ENCODE measurements at places on chromosomes 11 and 22. TPM values are rescaled to one million over a fixed set of nuclear protein-coding genes. Genes with fewer than 3 reads are reported as not detected.

MTMR3 gene
- total RNA-seq, result 45.9 TPM

CD6 gene
- total RNA-seq, result 0.86 TPM

DDX17 gene
- 215 TPM for total RNA-seq

MYO7A gene
- 3.0 TPM for total RNA-seq

ROBO4 gene
- total RNA-seq, result 15.9 TPM

C22orf42 gene
- not detected for total RNA-seq

IZUMO1R gene
- not detected for total RNA-seq

LINC01488 gene
- total RNA-seq, result 0.19 TPM

DNA sequence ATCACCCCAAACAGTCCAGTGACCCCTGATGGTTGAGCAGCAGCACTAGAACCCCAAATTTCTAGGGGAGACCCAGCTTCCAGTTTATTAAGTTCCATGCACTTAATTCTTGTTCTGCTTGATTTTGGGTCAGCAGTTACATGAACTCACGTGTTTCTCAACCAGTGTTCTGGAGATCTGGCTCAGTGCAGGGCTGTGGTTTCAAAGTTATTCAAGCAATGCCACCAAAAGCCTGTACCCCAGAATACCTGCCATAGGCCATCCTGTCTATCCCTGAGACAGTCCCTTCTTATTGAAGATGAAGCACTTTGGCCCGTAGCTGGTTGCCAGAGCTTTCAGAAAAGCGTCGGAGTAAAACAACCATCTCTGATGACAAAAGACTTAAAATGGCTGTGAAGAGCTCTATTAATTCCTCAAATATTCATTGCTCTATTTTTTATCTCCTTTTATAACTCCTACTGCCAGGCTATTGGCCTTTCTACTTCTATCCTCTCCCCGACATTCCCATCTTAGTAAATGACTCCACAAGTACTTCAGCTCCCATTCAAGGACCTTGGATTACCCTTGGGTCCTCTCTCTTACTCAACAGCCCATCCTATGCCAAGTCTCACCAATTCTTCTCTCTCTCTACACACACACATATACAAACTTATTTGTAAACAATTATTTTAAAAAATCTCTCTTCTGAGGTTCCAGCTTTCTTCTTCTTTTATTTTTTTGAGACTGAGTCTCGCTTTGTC is 18.0 kb upstream of the VPREB1 start:
- no peak for DNase-seq

DNA sequence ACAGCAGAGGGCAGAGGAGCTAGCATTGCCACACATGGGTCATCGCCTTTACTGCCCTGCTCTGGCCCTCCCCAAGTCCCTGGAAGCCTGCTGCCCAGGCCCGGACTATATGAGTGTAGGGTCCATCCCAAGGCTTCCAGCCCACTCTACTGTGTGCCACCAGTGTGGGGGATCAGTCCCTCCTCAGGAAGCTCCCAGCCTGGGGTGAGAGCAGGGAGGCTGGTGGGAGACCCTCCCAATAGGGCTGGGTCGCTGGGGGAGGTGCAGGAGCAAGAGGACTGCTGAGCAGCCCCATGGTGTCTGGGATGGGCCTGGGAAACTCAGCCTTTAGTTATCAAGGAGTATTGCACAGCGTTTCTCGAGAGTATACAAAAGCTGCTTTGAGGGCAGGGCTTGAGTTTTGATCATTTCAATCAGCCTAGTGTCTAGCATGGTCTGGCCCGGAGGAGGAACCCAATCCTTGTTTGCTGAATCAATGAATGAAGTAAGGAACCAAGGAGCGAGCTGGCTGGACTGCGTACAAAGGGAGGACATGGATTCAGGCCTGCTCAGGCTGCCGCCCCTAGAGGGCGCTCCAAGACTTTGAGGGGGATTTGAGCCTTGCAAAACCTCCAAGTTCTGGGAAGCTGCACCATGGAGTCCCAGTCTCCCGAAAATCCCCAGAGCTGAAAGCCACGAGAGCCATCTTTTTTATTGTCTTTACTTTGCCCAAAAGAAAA is 89.0 kb upstream of the PARVA start:
- peak; percentile 88 for DNase-seq

- DNase-seq, result no peak
Measured at GRCh38 chr22:21947040-21948014, 5.3 kb downstream of the PPM1F start.

DNA sequence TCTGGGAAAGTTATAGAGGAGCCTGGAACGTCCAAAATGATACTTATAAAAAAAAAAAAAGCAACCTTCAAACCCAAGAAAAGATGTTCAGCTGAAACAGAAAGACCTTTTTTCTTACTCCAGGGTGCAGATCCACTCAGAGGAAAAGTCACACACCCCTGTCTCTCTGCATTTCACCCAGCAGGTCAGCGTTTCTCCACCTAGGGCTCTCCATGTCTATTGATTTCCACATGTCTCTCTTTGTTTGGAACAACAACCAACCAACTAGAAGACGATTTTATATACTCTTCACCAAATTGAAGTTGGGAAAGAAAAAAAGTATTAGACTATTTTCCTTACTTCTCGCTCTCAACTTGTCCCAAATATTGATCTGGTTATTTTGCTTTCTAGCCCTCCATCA is 42.2 kb upstream of the BLID start:
- no peak for DNase-seq

DNA sequence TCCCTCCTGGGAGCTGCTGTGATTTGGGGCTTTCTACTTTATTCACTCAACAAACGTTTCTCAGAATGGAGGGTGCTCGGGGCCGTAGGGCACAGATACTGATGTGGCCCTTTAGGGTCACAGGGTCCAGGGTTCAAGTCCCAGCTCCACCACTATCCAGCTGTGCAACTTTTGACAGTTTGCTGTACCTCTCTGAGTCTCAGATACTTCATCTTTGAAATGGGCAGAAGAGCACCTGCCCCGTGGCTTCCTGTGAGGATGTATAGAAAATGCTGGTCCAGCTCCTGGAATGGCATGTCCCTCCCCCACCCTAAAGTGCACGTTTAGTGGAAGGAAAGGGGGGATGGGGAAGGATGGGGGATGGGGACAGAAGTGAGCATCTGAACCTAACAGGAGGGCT is 21.9 kb upstream of the PRR5 start:
- no peak for DNase-seq

DNA sequence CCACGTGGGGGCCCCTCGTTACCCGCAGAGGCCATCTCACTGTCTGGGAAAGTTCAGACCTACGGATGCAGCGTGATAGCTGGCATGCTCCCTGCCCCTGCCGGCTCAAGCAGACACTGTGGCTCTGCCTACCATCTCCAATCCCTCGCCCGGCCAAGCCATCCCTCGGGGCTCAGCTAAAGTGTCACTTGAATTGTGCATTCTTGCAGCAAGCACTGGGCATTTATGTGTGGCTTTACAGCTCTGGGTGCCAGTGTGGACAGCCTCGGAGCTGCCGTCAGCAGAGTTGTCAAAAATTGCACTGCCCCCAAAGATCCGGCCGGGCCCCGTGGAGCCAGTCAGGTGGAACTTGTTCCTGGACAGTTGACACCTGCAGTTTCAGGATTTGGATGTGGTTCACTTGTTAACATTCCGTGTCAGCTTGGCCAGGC is 75.0 kb upstream of the FGF3 start:
- no peak for DNase-seq

GRCh38 chr11:61480994-61481335 is 27.6 kb upstream of the LRRC10B start:
- DNase-seq, result no peak

- no peak for DNase-seq
Measured at GRCh38 chr22:42249831-42250230, 20.6 kb downstream of the TCF20 start.

DNA sequence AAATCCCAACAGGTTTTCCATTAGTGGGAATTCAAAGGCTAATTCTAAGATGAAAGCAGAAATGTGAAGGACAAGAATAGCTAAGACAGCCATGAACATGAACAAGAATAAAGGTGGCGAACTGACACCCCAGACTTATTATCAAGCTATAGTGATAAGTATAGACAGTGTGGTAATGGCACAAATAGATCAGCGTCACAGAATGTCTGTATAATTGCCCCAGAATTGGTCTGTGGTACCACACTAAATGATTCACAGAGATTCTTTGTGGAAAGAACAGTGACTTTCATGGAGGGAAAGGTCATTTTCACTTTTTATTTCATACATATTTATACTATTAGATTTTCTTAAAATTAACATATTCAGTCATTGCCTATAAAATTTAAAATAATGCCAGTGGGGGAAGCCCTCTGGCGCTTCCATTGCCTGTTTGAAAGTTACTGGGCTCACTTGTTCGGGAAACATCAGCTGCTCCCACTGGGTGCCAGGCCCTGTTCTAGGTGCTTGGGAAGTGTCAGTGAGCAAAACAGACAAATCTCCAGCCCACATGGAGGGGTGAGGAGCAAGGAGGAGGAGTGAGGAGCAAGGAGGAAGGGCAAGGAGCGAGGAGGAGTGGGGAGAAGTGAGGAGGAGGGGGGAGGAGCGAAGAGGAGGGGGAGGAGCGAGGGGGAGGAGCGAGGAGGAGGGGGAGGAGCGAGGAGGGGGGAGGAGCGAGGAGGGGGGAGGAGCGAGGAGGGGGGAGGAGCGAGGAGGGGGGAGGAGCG is 11.3 kb upstream of the NLRP6 start:
- DNase-seq, result no peak

DNA sequence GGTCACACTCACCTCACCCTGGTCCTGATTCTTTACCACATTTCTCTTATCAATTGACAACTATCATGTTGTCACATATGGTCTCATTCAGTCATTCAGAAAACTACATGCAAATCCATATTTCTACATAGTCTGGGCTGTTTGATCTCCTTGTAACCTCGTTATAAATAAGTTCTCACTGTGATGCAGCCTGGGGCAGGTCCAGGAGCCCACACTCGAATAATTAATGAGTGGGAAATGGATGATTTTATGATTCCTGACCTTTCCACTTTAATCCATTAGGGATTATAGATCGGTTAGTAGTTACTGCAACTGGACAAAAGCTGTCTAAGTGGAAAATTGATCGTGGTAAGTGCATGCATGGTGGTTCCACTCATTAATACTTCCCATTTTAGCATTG is 636.3 kb upstream of the TENM4 start:
- no peak for DNase-seq

- no peak for DNase-seq
Measured at GRCh38 chr11:14022251-14022650, 59.7 kb downstream of the SPON1 start.

DNA sequence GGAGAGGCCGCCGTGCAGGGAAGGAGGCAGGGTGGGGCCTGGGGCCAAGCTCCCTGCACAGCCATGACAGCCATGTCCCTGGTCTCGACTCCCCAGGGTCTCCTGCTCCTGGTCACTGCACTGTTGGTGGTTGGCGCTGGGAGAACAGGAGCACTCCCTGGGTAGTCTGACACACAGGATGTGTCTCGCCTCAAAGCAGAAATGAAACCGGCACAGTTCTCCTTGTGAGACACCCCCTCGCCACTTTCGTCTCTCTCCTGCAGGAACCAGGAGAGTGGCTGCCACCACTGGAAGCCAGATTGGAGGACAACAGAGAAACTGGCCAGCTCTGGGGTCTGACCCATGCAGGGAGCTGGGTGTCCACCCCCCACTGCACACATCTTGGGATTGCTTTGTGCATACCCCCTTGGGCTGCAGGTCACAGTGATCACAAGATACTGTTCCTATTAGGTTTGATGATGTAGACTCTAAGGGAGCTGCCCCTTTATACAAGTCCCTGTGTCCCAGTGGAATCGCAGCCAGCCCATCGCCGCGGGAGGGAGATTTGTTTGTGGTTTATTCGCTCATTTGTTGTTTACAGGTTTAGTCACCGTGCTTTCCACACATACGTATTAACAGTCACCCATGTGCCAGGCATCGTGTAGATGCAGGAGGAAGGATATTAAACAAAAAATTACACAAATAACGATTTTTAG is 27.0 kb upstream of the YWHAH start:
- DNase-seq, result no peak

Measured in cardiac septum (tissue), 1 donor.